ENCODE measurements at places on chromosomes 16 and 17. TPM values are rescaled to one million over a fixed set of nuclear protein-coding genes. Genes with fewer than 3 reads are reported as not detected.

GRCh38 chr16:10683170-10683569, 11.6 kb downstream of the TEKT5 start:
- no peak for DNase-seq

DNA sequence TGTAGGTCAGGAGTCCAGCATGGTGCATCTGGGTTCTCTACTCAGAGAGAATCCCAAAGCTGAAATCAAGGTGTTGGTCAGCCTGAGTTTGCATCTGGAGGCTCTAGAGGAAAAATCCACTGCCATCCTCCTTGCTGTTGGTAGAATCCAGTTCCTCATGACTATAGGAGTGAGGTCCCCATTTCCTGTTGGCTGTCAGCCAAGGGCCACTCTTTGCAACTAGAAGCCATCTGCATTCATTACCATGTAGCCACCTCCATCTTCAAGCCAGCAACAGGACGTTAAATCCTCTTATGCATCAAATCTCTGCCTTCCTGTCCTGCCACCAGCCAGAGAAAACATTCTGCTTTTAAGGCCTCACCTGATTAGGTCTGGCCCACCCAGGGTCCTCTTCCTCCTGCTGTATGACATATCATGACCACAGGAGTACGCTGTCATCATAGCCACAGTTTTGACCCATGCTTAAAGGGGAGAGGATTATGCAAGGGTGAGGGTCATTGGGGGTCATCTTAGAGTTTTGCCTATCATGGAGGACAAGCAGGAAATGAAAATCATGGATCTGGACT, 40.5 kb downstream of the DNAH9 start:
- DNase-seq, result no peak

GRCh38 chr17:47935961-47936360, 5.4 kb upstream of the PNPO start:
- DNase-seq, result no peak

GRCh38 chr17:28622186-28622585, 8.2 kb upstream of the RSKR start:
- no peak for DNase-seq

DNA sequence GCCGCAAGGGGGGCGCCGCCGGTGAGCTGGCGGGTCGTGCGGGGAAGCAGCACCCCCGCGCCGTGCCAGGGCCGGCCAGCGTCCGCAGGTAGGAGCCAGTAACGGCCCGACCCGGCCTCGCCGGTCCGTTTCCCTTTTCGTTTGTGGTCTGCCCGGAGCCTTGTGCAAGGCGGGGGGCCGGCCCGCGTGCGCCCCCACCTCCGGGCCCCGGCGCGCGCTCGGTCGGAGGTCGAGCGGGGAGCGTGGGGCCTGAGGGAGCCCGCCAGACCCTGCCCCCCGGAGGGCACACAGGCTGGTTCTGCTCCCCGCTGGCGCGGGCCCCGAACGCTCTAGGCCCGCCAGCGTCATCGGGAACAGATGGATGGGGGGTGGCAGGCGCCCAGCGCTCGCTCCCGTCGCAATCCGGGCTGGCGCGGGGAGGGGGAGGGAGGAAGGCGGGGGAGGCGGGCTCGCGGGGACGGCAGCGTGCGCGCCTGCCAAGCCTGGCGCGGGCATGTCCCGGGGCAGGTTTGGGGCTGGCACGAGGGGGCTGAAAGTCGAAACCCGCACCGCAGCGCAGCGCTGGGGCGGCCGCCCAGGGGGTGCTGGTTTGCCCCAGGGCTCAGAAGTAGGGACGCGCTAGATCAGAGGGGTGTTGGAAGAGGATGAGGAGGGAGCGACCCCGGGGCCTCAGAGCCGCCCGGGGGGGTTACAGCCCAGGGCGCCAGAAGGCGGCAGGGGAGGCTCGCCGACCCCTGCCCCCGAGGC, 1.5 kb upstream of the GSE1 start:
- peak; percentile 66 for DNase-seq

DNA sequence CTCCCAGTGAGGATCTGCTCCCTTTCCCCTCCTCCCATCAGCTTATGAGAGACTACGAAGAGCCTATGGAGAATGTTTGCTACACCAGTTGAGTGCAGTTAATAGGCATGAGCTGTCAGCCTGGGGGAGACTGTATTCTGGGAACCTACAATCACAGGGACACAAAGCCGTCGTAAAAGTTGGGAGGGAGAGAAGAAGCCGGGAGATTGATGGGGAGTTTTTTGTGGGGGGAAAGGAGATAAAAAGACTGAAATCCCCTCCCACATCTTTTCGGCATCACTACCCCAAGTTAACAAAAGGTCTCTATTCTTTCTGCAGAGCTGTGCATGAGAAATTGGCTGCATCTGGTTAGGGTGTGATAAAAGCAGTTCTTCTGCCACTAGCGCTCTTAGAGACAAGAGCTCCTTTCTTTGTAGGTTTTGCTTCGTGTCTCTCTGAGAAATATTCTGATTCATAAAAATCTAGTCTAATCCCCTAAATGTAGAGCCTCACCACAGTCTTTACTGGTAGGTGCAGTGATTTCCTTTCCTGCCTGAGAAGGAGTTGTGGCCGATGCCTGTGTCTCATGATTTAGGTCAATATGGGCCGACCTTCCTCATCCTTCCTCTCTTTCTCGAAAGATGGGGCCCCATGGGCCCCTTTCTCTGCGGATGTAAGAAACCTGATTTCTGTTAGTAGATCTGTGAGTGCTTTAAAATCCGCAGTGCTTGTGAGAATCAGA, 77.4 kb downstream of the BPTF start:
- DNase-seq, result no peak

DNA sequence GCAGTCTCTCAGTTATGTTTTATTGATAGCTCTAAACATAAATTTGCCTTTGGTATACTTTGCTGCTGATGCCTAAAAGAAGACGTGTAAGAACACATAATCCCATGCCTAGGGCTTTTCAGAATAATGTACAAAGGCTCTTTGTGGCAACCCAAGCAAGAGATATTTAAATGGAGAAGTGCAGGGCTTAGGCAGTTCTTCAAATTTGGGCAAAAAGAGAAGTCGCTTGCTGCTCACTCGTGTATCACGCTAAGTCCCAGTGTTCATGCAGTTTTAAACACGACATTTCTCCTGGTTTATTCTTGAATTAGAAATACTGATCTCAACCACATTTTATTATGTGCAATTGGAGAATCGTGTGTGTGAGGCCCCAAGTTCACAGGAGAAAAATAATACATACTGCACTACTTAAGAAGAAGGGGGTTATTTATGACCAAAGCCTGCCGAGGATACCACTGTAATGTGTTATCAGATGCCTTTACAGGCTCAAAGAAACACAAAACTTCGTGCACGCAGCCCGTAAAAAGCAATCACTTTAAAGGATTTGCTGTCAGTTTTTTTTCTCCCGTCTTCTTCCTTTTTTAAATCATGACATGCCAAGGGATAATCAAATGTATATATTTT, 22.5 kb upstream of the IRX6 start:
- no peak for DNase-seq

- DNase-seq, result no peak
Observed at GRCh38 chr17:50386510-50386909, 10.8 kb downstream of the LRRC59 start.

DNA sequence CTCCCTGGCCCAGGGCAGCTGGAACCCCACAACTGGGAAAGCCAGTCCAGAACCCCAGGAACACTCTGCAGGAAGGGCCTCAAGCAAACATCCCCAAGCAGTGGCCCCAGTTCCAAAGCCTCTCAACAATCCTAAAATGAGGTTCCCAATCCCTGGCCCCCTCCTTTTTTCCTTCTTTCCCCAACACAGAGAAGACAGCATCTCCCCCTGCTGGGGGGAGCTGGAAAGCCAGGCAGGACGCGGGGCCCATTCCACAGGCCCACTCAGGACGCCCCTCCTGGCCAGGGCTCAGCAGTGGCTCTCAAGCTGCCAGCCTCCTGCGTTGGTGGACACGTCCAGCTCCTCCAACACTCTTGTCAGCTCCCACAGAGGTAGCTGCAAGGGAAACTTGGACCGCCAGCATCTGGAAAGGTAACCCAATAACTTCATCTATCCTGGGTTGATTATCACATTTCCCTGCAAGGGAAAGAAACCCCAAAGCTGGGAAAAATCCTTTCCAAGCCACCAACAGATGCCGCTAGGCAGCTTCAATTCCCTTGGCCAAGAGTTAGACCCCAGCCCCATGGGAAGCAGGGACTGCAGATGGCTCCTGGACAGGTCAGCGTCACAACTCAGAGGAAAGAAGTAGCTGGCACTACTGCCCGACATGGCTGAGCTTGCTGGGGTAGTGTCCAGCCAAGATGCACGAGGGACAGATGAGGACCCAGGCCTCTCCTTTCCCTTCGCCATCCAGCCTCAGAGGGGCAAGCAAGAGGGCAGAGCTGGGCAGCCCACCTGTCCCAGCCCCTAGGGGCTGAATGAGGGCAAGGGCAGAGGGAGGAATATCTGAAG, 7.6 kb downstream of the HDAC5 start:
- DNase-seq, result no peak

- DNase-seq, result no peak
Observed at GRCh38 chr17:65290616-65291015, 153.4 kb downstream of the RGS9 start.

The PRAC1 gene
- not detected for total RNA-seq

The CLDN6 gene
- total RNA-seq, result not detected

The UTS2R gene
- 0.18 TPM for total RNA-seq

The BEAN1 gene
- not detected for total RNA-seq
